Esophagus (tissue), 2 donors: ENCODE measurements at places on chromosomes 4 and X. TPM values are rescaled to one million over a fixed set of nuclear protein-coding genes. Genes with fewer than 3 reads are reported as not detected.

The STBD1 gene
- 0.71 TPM for polyA plus RNA-seq

The ARAP2 gene
- polyA plus RNA-seq, result 7.5 TPM

The BEND4 gene
- polyA plus RNA-seq, result under 0.01 TPM

The ASB11 gene
- polyA plus RNA-seq, result not detected

The SPATA4 gene
- not detected for polyA plus RNA-seq

The PABPC1L2A gene
- not detected for polyA plus RNA-seq

The ASB12 gene
- polyA plus RNA-seq, result 0.24 TPM

The UPF3B gene
- polyA plus RNA-seq, result 20.6 TPM

The SH3RF1 gene
- 1.8 TPM for polyA plus RNA-seq

The SATL1 gene
- polyA plus RNA-seq, result 0.02 TPM

The FRMD7 gene
- not detected for polyA plus RNA-seq

The ASMT gene
- polyA plus RNA-seq, result 0.26 TPM

The GAGE12C gene
- polyA plus RNA-seq, result not detected

The ESX1 gene
- polyA plus RNA-seq, result not detected

The GPR173 gene
- 0.22 TPM for polyA plus RNA-seq

The TBC1D8B gene
- polyA plus RNA-seq, result 1.6 TPM

The TBC1D19 gene
- polyA plus RNA-seq, result 0.77 TPM

The SUPT20HL1 gene
- not detected for polyA plus RNA-seq

The CD99 gene
- polyA plus RNA-seq, result 133 TPM

The GNL3L gene
- polyA plus RNA-seq, result 6.9 TPM

The TAF7L gene
- 0.07 TPM for polyA plus RNA-seq

The CYBB gene
- polyA plus RNA-seq, result 0.67 TPM

The SCD5 gene
- 2.5 TPM for polyA plus RNA-seq

The APLN gene
- polyA plus RNA-seq, result 0.31 TPM

The TLR8 gene
- 0.08 TPM for polyA plus RNA-seq

The REELD1 gene
- 0.16 TPM for polyA plus RNA-seq

The DIAPH2 gene
- 4.5 TPM for polyA plus RNA-seq

The CCSER1 gene
- 0.35 TPM for polyA plus RNA-seq

The TEX11 gene
- polyA plus RNA-seq, result not detected

The ZDHHC15 gene
- 0.38 TPM for polyA plus RNA-seq

The BST1 gene
- polyA plus RNA-seq, result 0.96 TPM

The HTR2C gene
- polyA plus RNA-seq, result not detected

The VEGFD gene
- 0.56 TPM for polyA plus RNA-seq

The FHDC1 gene
- 4.7 TPM for polyA plus RNA-seq

The ARHGAP6 gene
- 0.98 TPM for polyA plus RNA-seq

The ABCG2 gene
- 0.81 TPM for polyA plus RNA-seq

The FAM184B gene
- polyA plus RNA-seq, result 0.07 TPM

The TCEAL5 gene
- 0.05 TPM for polyA plus RNA-seq

The REST gene
- polyA plus RNA-seq, result 4.2 TPM

The MAP7D2 gene
- 0.31 TPM for polyA plus RNA-seq

The ANXA10 gene
- 0.02 TPM for polyA plus RNA-seq

The HUWE1 gene
- polyA plus RNA-seq, result 30.4 TPM

The EDA gene
- 0.92 TPM for polyA plus RNA-seq

The CTAG1B gene
- polyA plus RNA-seq, result not detected
